Amygdala (tissue), 56 donors: ENCODE measurements at places on chromosomes 12 and 14.

GRCh38 chr12:54034785-54035310 lies 2.0 kb downstream of the HOXC5 start:
- no peak for DNase-seq

GRCh38 chr12:111446631-111447570 lies 41.2 kb downstream of the SH2B3 start:
- DNase-seq = no peak

DNA sequence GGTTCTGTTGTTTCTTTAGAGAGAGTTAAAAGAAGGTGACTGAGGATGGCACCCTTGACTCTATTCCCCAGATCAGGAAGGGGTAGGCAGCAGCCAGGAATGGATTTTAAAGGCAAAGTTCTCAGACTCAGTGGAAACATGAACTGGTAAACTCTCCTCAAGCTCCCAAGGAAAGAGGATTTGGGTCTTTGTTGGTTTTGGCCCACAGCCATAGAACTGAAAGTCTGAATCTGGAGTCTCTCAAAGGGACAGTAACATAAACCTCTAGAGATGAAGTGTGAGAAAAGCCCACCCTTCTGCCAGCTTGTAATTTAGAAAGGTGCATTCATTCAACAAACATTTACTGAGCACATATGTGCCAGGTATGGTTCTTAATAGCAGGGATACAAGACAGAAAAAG lies 28.6 kb upstream of the BLTP3B start:
- no peak for DNase-seq

DNA sequence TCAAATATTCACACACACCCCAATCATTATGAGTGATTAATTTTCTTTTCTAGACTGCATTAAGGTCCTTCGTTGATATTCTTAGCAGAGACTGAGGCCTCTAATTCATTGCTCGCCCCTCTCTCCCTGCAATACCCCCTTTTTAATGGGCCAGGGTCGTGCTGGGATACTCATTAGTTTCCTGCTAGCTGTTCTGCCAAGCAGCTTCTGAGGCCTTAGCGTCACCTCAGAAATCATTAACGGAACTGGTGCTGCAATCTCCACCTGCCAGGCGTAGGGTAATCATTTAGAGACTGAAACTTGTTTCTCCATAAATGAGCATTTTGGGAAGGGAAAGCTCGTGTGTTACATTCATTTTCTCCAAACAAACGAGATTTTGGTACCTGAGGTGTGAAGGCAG lies 1054.7 kb downstream of the GALC start:
- DNase-seq = no peak

GRCh38 chr14:57769863-57770523 lies 95.9 kb downstream of the SLC35F4 start:
- DNase-seq = no peak

DNA sequence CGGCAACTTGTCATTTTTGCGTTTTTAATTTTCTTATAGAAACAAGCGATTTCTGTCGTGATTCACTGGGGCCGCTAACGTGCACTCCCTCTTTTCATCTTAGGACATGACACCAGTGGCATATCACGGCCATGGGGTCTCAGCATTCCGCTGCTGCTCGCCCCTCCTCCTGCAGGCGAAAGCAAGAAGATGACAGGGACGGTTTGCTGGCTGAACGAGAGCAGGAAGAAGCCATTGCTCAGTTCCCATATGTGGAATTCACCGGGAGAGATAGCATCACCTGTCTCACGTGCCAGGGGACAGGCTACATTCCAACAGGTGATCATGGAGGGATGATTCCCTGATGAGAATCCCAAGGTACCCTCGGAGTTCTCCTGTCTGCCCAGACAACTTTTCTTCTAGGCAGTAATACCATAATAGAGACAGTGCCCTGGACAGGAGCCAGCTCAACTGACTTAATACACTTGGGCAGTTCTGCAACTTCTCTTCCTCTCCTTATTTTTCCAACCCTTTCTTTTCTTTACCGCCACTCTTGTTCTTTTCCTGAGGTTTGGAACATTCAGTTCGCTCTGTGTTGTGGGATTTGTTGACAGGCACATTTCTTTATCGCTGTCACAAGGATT lies 821 bp downstream of the TMEM106C start:
- DNase-seq = no peak

- DNase-seq = no peak
Observed at GRCh38 chr12:14824012-14824634, 10.1 kb upstream of the SMCO3 start.

DNA sequence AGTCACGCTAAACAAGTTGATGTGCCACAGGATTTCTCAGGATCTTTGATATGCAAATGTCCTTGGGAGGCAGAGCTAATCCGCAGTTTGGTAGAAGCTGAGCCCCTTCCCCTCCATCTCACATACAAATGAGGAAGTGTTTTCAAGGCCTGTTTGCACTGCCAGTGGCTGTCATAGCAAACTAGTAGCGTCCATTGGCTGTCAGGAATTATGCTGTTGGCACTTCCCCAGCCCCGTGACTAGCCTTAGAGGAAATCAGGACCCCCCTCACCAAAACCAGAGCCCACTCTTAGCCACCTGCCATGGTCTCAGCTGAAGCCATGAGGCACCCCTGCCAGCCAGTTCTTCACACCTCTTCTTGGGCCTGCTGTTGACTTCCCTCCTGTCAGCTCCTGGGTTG lies 253.9 kb downstream of the CACNA1C start:
- DNase-seq = no peak

GRCh38 chr12:6092784-6093722 lies 31.4 kb downstream of the VWF start:
- no peak for DNase-seq

DNA sequence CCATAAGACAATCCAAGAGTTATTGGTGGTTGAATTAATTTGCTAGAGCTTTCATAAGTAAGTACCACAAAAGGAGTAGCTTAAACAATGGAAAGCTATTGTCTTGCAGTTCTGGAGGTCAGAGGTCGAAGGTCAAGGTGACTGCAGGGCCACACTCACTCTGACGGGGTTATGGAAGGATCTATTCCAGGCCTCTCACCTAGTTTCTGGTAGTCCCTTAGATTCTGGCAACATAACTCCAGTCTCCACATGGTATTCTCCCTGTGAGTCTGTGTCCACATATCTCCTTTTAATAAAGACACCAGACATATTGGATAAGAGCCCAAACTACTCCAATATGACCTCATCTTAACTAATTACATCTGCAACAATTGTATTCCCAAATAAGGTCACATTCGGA lies 273.4 kb downstream of the FOXN3 start:
- DNase-seq = no peak

DNA sequence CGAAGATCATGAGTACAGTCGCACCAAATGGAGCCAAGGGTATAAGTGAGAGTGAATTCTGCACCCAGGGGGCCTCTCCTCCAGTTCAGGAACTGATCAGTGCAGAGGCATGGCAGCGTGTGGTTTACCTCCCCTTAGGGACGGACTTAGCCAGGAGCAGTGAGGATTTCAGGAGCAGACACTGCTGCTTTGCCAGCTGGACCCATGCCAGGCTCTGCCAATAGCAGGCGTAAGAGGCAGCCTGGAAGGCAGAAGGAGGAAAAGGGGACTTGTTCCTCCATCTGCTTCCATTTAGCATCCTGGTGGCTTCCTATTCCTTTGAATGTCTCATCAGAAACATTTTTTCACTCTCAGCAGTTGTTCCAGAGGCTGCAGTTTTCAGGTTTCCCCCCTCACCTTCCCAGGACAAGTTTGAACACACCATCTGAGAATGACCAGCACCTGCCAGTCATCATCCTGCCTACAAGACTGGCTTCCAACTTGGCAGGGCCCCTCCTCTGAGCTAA lies 137.0 kb upstream of the LMNTD1 start:
- no peak for DNase-seq

DNA sequence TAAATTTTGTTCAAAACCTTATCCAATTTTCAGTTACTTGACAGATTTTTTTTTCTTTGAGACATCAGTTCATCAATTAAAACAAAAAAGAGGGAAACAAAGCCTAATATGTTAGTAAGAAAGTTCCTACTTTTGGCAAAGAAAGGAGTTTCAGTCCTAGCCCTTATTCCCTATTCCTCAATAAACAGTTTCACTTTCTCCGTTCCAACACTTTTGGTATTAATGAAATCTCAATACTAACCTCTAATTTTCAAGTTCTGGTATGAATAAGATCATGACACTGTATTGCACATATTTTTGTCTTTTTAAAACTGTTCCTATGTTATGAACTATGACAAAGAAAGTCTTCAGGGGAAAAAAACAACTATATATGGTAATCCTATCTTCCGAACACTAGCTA lies 48.4 kb downstream of the RPS6KA5 start:
- DNase-seq = no peak

- no peak for DNase-seq
Observed at GRCh38 chr14:26265170-26265685, 332.6 kb downstream of the NOVA1 start.

DNA sequence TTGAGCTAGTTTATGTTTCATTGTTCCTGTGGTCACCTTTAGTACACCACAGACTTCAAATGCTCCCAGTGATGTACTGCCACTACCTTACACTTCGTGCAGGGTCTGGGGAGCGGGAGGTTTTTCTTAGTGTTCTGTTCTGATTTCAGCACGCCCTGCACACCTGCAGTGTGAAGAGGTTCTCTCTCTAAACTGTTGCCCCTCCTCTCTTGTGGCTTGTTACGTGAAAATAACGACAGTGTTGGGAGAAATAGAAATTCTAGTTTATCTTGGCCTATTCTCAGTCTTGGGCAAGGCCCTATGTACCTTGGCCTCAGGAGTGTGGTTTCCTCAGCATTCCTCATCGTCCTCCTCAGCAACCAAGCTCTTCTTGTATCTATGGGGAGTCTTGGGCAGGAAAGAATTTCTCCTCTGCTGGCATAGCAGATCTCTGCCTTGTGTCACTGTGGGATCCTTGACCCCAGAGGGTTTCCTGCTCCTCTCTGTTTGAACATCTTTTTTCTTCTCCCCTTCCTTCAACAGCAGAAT lies 48.6 kb downstream of the EIF2S3B start:
- DNase-seq = no peak

GRCh38 chr14:25759920-25760655 lies 710.1 kb upstream of the STXBP6 start:
- DNase-seq = no peak

DNA sequence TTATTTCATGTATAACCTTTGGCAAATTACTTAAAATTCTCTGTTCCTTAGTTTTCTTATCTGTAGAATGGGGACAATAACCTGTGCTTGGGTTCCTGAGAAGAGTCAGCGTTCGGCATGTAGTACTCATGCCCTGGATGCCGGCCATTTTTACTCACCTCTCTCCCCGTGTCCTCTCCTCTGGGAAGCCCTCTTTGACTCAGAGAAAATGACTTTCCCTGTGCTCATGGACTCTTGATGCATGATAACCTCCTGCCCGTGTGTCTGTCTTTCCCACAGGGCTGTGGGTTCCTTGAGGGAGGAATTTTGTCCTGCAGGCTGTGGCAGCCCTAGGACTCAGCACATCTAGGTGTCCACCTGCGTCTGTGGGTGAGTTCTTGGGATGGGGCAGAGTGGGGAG lies 5.8 kb upstream of the C1RL start:
- DNase-seq = no peak

DNA sequence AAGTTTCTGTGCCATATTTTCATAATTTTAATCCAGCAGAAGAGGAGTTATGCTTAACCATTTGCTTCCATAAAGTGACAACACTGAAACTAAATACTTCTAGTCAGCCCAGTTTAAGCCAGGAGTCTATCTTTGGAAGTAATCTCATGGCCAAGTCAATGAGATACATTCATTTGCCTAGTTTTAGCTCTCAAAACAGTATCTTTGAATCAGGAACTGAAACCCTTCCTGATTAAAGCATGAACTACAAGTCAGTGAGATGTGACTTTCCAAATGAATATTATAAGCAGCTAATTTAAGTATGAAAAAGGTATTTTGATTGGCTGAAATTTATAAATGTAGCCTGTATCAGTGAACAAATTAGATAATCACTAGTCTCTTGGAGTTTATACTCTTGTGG lies 491.5 kb downstream of the SLC6A15 start:
- DNase-seq = no peak

GRCh38 chr14:22448035-22448904 lies 140.8 kb downstream of the DAD1 start:
- DNase-seq = no peak

DNA sequence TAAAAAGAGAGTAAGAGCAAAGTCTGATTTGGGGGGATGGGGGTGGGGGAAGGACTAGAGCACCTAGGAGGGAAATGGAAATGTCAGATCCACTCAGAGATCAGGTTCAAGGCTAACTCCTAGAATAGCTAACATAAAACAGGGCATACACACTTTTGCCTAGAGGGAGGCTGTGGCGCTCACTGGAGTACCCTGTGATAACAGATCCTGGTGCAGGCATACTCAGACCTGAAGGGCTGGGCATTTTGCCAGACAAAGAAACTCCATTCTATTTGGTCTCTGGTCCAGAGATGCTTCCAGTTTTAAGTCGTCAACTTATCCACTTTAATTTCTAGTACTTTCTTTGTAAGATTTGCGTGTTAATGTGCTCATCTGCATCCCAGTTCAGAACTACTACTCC lies 5.8 kb downstream of the CTDSP2 start:
- no peak for DNase-seq

GRCh38 chr12:6084969-6085450 lies 39.5 kb downstream of the VWF start:
- DNase-seq = no peak

DNA sequence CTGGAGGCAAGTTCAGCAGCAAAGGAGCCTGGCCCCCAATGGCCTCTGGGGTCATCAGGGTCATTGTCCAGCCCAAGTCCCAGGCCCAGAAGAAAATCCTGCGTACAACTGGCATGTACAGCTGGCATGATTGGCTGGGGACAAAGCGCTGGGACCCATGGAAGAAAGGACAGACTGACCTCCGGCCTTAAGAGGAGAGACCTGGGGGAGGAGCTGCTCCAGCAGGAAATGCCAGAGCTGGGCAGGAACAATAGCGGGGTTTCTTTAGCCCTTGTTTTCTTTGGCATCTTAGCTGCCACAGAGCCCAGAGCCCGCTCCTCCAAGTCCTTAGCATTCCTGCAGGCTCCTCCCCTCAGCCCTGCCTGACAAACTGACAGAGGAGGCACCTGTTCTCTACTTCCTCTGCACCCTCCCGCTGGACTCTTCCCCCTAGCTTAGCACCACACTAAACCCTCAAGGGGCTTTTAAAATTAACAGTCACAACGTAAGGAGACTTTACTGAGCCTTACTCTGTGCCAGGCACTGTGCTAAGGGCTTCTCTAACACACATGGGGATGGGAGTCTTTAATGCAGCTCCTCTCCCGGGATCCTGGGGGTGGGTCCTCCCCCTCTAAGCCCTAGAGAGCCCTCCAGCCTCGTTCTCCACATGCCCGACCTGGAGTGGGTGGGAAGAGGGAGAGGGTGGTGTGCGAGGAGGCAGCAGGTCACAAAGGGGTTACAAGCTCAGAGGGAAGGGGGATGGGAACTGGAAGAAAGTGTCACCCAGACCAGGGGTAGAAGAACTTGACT lies 1.8 kb upstream of the AQP5 start:
- DNase-seq = no peak

DNA sequence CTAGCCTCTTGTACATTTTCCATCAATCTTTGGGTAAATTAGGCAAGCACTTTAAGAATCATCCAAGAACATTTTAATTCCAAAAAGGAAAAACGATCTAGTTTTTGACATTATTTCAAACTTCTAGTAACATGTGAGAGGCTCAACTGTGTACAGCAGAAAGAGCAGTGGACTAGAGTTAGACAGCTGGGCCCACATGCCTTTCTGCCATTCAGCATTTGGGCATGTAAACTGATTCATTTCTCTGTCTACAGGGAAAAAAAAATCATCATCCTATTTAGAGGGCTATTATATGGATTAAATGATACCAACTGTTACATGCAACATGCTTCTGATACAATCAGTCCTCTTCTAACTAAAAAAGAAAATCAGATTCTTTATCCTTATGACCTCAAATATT lies 17.7 kb downstream of the ATP2B1 start:
- no peak for DNase-seq
